ENCODE measurements at places on chromosomes 4 and X.

- DNase-seq = no peak
Measured at GRCh38 chr4:80097400-80098177, 24.6 kb upstream of the ANTXR2 start.

DNA sequence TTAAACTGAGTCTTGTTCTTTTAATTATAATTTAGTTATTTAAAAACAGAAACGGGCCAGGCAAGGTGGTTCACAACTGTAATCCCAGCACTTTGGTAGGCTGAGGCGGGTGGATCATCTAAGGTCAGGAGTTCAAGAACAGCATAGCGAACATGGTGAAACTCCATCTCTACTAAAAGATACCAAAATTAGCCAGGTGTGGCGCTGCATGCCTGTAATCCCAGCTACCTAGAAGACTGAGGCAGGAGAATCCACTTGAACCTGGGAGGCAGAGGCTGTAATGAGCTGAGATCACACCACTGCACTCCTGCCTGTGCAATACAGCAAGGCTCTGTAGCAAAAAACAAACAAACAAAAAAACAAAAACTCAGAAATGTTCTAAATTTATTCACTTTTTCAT lies 852.9 kb downstream of the TECRL start:
- DNase-seq = no peak

DNA sequence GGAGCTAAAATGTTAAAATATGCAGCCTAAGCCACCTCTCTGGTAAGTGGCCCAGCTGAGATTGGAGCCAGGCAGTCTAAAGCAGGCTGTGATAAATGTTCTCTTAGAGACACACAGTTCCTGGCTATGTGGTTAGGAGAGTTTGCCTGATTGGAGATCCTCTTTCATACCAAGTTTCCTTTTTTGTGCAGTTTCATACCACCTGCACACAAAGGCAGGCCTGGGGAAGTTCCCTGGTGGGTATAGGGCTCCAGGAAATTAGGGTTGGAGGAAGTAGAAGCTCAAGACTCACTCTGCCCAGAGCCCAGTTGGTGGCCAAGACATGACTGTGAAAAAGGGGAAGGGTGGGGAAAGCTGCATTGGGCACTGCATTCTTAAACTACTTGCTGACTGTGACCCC lies 16.9 kb downstream of the CYBB start:
- no peak for DNase-seq

GRCh38 chrX:49160908-49161307 lies 1.6 kb upstream of the MAGIX start:
- no peak for DNase-seq

DNA sequence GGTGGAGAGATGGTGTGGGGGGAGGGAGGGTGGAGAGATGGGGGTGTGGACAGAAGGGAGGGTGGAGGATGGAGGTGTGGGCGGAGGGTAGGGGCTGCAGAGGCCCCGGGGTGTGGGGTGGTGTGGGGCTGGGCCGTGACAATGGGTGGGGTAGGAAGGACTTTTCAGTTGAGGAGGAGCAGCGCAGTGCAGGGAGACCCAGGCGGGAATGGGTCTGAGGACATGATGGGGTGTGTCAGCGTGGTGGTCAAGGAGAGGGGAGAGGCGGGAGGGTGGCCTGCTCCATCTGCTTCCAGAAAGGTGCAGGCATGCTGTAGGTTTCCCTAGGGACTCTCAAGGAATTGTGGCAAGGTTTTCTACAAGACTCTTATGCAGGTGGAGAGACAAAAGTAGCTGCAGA lies 48.9 kb downstream of the RGS12 start:
- no peak for DNase-seq

DNA sequence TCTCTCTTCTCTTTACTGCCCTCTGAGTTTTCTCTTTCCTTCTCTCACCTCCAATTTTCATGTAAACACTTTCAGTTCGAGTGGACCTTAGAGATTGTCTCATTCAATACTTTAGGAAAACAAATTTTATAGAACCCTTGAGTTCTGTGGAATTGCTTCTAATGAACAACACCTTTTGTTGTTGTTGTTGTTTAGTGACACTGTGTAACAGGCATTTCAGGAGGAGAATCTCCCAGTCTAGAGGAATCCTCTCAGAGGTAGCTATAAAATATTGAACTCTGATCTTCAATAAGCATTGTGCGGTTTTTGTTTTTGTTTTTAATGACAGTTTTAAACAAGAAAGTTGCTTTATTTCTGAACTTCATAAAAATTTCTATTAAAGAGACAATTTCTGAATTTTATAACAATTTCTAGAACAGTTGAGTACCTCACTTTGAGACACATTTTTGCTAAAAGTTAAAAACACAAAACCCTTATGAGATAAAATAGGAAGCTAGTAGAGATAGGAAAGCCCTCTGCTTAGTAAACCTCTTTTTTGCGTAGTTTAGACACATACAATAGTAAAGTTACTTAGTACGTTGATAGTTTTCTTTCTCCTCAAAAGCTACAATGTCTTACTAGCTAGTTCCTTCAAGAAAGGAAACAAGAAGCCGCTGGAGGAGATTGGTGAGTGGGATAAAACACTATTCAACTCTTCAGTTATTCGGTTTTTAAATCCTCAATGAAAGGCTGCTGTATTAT lies 38.8 kb downstream of the CLCN3 start:
- no peak for DNase-seq

DNA sequence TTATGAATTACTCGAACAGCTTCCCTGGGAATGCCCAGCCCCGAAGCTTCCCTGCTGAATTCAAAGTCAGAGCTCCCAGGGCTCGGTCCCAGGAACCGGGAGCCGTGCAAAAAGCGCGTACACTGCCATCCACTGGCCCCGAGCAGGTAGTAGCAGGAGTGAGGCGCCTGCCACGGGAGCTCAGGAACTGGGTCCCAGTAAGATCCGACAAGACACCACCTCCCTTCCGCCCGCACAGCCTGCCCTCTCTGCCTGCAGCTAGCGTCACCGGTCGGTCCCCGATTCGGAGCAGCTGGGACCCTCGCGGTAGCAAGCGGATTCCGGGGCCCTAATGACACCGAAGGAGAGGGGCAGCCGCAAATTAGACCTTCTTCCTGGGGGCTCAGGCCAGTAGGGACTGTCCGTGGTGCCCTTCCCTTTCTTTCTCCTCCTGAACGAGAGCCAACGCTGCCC lies 1.2 kb downstream of the CORIN start:
- DNase-seq = no peak

GRCh38 chr4:118683513-118683912 lies 1.7 kb upstream of the METTL14 start:
- DNase-seq = no peak

- DNase-seq = no peak
Measured at GRCh38 chrX:15781961-15782699, 8.2 kb upstream of the ZRSR2 start.

DNA sequence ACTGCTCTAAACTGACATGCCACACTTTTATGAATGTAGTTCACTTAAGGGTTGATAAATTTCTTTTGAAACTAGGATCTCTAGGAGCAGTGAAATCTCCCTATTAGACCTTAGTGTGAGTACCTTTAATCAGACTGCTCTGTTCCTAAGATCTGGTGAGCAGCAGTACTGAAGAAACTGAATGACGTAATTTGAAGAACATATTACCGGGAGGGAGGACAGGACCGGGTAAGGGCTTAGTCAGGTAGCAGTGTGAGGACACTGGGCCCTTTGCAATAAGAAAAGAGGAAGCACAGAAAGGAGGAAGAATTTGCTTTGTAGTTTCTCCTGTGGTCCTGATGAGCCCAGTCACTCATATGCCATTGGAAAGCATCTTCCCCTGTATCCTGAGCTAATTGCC lies 255.2 kb downstream of the THOC2 start:
- no peak for DNase-seq

GRCh38 chrX:150644422-150644821 lies 48.8 kb upstream of the MTMR1 start:
- DNase-seq = no peak

DNA sequence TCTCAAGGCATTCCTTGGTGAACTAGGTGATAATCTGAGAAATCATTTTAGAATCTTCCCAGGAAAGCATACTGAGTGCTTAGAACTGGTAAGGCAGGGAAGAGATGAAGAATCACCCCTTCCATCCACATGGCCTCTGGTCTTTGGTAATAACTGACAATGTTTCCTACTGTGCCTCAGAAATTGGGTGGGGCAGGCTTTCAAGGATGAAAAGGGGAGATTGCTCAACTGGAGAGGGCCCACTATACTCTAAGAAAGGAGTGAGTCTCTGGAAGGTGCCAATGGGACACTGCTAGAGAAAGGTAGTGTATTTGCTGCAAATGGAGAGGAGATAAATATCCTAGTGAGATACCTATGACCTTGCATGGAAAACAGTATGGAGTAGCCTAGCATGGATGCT lies 135.0 kb upstream of the SCML1 start:
- no peak for DNase-seq

DNA sequence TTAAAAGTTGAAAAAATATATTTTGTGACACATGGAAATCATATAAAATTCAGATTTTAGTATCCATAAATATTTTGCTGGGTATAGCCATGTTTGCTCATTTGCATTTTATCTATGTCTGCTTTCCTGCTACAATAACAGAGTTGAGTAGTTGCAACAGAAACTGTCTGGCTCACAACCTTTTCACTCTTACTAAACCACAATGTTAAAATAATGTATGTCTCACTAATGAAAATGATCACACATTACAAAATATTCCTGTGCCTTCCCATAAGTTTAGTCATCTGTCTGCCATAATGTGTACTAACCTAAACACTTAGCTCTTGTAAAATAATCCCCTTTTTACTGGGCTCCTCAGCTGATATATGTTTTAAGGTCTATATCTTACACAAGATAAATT lies 174.0 kb upstream of the PRPS2 start:
- no peak for DNase-seq

GRCh38 chrX:134459683-134460004 lies 321 bp upstream of the HPRT1 start:
- DNase-seq = no peak

- no peak for DNase-seq
Measured at GRCh38 chr4:148934926-148935578, 492.8 kb upstream of the NR3C2 start.

GRCh38 chr4:186188107-186188506 lies 3.3 kb upstream of the CYP4V2 start:
- DNase-seq = no peak

DNA sequence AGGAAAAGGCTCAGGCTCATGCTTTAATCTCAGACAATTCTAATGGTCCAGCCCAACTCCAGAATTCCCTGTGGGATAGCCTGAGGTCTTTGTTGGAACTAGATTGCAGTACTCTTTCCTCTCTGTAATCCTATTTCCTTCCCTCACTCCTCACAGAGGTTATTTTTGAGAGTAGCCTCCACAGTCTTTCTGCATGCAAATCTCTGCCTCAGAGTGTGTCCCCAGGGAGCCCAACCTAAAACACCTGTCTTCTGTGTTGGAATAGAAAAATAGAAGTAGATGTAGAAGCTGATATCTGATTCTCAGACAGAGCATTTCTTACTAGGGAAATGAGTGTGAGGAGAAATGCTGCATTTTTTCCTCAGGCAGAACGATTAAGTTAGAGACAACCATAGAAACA lies 915.5 kb upstream of the EPHA5 start:
- no peak for DNase-seq

DNA sequence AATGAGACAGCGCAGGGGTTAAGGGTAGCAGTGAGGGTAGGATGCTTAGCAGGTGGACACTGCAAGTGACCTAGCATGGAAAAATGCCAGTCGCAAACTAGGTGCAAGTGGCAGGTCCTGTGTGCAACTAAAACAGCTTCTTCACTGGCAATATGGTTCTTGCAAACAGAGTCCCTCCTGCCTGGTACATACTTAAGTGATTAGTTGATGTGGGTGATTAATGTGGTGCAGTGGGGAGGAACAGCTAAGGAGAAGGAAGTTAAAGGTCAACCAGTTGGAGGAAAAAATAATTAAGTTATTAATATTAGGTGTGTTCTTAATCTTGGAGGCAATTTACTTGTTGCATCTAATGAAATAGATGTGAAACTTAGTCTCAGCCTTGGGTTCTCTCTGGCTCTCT lies 121.6 kb upstream of the IGFBP7 start:
- no peak for DNase-seq

- peak; percentile 64 for DNase-seq
Measured at GRCh38 chrX:19372170-19372546, 28.4 kb downstream of the PDHA1 start.

GRCh38 chr4:2095236-2096072 lies 36.3 kb downstream of the NAT8L start:
- DNase-seq = no peak

- peak; percentile 92 for DNase-seq
Measured at GRCh38 chr4:1809754-1810502, 16.8 kb downstream of the FGFR3 start.

- DNase-seq = no peak
Measured at GRCh38 chrX:103157496-103158316, 57.2 kb upstream of the BEX4 start.

- DNase-seq = no peak
Measured at GRCh38 chr4:114417214-114417613, 181.4 kb upstream of the UGT8 start.

GRCh38 chrX:75067931-75068330 lies 88.2 kb downstream of the ABCB7 start:
- no peak for DNase-seq

GRCh38 chr4:155822572-155822971 lies 43.5 kb downstream of the ASIC5 start:
- DNase-seq = no peak

- DNase-seq = no peak
Measured at GRCh38 chrX:22135994-22136684, 104.0 kb downstream of the PHEX start.

DNA sequence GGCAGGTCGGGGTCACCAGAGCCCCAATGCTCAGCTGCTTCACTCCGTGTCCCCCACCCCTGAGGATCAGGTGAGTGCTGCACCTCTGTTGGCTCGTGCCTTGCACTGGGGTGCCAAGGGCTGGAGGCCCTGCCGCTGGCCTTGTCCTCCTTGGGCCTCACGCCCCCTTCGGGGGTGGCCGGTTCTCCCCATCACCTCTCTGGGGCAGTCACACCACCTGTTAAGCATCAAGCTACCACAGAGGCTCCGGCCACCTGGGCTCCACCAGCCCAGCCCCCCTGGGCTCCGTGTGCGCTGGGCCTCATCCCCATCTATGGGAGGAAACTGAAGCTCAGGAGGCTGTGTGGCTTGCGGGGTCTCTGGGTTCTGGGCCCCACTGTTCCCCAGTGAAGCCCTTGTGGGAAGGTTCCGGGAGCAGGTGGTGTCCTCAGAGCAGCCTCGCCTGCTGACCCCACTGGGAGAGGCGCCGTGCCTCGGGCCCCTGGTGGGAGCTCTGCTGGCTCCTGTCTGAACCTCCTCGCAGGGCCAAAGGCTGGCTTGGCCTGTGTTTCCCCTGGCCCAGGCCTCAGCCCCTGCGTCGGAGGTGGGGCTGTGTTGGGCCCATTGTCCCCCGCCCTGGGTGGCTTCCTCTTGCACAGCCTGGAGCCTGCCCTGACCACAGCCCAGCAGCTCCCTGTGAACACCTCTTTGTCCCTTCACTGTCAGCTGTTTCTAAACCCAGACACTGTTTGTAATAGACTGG lies 30.8 kb downstream of the DOK7 start:
- no peak for DNase-seq

DNA sequence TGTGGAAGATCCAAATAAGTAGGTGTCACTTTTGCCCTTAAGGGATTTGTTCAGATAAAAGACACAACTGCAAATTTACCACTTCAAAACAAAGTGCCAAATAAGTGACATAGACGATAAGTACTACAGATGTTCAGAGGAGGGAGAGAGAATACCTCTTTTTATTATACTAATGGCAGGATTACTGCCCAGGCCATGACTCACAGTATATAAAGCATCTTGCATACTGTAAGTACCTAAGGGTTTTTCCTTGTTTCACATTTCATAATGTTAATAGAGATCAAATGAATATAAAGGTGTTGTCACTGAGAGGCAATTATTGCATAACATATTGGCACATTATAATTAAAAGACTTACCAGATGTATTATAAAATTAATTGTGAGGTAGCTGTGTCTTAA lies 46.4 kb downstream of the PTPN13 start:
- no peak for DNase-seq
